ENCODE measurements at places on chromosomes 11 and 22. TPM values are rescaled to one million over a fixed set of nuclear protein-coding genes. Genes with fewer than 3 reads are reported as not detected.

CD3G gene
- total RNA-seq = 26.9 TPM

CEND1 gene
- not detected for total RNA-seq

CARD16 gene
- 113 TPM for total RNA-seq

C1QTNF5 gene
- 55.0 TPM for total RNA-seq

TSSK2 gene
- total RNA-seq = not detected

DNA sequence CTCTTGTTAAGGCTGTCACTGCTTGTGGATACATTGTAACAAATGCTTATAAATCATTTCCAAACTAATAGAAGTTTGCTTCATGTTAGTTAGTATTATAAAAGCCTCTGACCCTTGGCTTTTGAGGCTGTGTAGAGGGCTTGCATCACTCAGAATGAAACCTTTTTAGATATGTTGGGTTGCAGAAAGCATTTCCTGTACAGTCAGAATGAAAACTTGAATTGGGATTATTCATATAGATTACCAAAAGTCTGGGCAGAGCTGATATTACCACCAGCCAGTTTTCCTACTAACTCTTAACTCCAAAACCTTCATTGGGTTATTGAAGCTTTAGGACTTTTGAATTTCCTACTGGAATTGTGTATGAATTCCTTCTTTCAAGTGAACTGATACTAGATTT is 12.0 kb downstream of the KMT2A start:
- no peak for DNase-seq

GRCh38 chr11:6025056-6025455 is 5.5 kb downstream of the OR56A1 start:
- DNase-seq = no peak

DNA sequence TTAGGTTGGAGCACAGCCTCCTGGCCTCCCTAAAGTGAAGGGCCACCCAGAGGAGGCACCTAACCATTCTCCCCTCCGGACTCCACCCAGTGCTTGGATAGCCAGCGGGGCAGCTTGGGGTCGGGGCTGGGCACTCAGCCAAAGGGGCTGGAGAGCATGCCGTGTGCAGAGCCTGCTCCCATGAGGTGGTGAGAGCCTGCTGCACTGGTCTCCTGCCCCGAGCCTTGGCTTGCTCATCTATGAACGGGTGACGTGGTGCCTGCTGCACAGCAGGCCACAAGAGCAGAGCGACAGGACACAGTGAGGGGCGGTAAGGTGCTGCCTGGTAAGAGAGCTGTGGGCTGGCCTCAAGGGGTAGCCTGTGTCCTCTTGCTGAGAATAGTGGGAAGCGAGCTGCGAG is 14.0 kb upstream of the CCDC188 start:
- no peak for DNase-seq

DNA sequence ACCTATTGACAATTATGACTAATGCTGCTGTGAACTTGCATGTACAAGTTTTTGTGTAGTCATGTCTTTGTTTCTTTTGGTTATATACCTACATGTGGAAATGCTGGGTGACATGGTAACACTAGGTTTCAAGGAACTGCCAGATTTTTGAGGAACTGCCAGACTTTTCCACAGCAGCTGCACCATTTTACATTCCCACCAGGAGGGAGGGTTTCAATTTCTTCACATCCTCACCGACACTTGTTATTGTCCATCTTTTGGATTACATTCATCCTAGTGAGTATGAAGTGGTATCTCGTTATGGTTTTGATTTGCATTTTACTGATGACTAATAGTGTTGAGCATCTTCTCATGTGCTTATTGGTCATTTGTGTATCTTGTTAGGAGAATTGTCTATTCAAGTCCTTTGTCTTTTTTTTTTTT is 13.3 kb downstream of the CLDN5 start:
- no peak for DNase-seq

DNA sequence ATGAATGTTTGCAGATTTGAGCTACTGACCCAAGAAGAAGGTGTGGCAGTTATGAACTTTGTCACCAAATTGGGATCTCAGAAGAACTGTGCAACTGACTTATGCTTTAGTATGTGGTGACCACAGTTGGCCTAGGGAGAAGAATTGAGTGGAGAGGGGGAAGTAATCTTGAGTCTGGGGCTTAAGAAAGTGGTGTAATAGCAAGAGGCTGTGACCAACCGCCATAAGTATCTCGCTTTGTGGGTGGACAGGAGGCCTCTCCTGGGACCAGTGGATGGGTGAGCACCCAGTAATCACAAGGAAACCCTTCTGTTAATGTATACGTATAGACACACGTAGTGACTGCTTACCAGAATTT is 12.7 kb upstream of the IL10RA start:
- DNase-seq = no peak

- peak; percentile 74 for DNase-seq
Observed at GRCh38 chr11:1053121-1053901, 16.8 kb upstream of the MUC6 start.

GRCh38 chr11:30131535-30131934 is 99.3 kb upstream of the FSHB start:
- DNase-seq = no peak

DNA sequence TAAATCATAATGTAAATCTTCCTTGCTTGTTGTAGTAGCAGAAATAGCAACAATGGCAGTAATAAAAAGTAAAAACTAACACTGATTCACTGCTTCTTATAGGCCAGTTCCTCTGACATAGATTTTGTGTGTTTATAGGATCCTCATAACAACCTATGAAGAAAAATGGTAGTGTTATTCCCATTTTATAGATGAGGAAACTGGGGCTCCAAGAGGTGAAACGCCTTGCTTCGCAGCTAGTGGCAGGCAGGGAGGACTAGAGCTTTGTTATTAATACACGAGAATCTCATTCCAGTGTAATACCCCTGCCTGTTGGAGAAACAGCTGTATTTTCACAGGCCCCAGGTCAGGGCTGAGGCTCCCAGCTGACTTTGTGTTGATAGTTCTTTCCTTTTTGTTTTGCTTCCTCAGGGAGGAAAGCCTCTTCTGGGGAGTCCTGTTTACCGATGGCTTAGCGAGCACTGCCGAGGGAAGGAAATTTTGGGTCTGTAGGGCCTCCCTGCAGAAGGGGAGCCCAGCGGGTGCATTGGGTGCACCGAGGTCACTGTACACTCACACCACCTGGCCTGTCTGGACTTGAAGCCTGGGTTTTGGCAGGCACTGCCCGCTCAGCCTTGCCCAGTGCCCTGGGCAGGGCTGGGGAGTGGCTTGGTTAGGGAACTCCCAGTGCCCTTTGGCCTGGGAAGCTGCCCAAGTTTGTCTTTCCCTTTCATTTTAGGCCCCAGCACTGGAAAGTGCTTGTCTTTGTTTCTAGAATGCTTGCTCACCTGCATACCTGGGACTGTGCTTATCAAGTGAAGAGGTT is 13.5 kb downstream of the KIAA1671 start:
- DNase-seq = no peak

GRCh38 chr22:42863349-42863961 is 6.4 kb upstream of the ARFGAP3 start:
- no peak for DNase-seq

DNA sequence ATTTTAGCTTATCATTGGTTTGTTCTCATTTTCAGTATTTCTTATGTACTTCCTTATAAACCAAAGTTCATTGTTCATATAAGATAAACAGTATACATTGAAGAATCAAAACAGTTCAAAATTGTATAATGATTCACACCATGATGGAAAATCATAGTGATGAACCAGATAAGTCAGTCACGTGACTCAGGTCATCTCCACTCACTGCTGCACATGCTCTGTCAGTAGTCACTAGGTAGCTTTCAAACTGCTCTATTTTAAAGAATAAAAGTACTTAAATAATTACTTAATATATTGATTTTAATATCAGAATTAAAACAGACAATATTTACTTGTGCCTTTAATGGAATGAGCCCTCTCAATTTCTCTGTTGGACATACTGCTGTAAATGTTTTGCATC is 37.5 kb downstream of the PDHX start:
- DNase-seq = no peak

DNA sequence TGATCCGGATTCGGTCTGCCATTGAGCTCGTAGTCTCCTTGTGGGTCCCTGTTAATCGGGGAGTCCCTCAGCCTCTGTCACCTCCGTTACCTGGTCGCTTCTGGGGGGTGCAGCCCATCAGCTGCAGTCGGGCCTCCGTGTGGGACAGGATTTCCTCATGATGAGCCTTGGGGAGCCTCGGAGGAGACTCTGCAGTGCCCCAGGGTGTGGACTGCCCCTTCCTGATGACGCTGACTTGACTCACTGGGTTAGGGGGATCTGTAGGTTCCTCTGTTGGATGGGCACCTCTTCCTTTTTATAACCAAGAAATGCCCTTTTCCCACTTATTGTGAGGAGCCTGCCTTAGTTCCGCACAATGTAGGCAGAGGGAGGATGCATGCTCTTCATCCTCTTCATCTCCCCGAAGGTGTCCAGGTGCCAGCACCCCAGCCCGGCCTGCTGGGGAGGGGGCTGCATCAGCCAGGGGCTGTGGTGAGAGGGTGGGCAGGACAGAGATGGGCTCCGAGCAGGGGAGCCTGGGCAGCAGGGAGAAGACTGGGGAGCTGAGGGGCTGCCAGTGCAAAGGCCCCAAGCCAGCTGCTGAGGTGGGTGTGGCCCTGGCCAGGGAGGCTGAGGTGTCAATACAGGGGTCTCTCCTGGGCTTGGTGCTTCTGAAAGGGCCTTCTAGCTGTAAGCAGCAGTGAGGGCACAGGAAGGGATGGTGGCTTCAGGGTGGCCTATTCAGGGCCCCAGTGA is 13.5 kb upstream of the TTLL8 start:
- no peak for DNase-seq

DNA sequence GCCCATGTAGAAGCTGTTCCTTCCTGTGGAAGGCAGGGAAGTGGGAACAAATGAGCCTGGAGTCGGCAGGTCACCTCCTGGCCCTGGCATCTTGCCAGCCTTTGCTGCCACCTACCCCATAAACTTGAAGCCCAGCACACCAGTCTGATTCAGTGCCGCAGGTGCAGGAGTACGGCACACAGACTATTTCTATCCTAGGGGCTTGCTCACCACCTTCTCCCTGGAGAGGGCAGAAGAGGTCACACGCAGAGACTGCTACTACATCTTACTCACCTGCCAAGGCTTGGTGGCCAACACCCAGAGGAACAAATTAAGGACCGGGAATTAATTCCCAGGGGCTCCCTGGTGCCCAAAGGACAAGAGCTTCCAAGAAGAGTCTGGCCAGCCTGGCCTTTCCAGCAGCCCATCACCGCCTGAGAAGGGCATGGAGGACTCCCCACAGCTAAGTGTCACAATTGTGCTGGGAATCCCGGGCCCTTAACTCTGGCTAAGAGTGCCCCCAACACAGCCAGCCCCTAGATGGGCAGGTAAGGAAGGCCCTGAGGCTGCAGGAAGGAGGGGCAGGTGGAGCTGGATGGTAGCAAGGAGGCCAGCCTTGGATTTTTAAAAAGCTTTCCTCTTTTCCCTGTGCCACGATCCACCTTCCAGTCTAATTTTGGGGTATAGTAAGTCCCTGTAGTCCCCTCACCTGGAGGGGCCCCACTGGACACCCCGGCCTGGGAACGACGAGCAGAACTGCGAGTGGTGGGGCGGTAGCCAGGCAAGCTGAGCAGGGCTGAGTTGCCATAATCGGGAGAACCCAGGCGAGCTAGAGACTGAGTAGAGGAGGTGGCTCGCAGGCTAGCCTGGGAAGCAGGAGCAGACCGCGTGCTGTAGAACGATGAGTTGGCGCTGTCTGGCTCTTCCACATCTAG is 6.9 kb downstream of the IL18BP start:
- no peak for DNase-seq

- DNase-seq = no peak
Observed at GRCh38 chr11:106681435-106681834, 336.8 kb downstream of the GUCY1A2 start.

GRCh38 chr11:105644839-105645573 is 35.1 kb downstream of the GRIA4 start:
- no peak for DNase-seq

DNA sequence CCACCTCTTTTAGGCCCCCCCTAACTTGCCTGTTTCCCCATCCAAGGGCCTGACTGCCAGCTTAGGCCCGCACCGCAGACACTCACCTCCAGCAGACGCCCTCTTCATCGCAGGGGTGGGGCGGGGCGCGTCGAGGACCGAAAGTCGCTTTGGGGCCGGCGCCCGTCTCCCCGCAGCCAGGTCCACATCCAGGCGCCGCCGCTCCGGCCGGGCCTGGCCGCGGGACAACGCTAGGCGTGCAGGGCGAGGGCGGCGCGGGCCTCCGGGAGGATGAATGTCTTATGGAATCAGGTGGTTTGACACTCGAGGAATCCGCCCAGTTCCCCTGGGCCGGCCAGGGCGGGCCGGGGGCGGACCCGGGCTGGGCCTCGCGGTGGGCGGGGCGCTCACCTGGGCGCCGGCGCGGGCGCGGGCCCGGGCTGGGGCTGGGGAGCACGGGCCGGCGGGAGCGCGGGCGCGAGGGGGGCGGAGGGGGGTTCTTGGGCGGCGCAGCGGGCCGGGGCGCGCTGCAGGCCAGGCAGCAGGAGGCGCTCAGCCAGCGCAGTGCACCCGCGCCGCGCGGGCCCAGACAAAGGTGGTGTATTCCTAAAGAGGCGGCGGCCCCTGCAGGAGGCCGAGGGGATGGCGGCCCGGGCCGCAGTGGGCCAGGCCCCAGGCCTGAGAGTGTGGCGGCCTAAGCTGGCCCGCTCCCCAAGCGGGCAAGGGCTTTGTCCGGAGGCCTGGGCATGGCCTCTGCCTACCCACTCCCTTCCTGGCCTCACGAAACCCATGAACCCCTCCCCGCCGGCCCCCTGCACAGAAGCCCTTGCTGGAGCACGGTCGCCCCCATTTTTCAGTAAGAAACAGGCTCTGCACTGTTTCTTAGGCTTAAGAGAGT is 177.6 kb downstream of the IGLL1 start:
- peak; percentile 88 for DNase-seq

DNA sequence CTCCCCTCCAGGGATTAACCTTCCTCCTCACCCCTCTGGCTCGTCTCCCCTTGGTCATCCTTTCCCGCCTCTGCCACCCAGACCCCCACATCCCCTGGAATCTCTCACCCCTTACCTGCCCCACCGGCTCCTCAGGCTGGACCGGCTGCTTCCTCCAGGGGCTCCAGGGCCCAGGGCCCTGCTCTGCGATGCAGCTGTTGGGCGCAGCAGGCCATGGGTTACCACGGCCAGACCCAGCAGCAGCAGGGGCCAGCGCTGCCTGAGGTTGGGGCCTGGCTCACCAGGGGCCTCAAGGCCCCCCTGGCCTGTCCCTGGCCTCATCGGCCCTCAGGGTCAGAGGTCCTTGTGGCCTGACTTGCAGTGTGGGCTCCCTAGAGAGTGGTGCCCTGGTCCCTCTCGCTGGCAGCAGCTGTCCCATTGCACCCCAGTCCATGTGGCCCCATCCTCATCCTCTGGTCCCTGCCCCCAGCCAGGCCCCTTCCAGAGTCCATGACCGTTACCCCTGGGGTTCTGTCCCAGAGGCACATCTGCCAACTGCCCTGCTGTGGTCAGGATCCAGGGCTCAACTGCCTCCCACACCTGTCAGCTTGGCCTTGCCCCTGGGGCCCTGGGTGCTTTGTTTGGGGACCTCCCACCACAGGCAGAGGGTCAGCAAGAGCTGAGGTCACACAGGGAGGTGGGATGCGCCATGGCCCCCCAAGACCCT is at the start of gene IGLL1:
TSS of gene IGLL1 (minus strand) at position 421 of the 706 bp plus-strand sequence. CDS start at position 321, 100 bp downstream.
- no peak for DNase-seq

DNA sequence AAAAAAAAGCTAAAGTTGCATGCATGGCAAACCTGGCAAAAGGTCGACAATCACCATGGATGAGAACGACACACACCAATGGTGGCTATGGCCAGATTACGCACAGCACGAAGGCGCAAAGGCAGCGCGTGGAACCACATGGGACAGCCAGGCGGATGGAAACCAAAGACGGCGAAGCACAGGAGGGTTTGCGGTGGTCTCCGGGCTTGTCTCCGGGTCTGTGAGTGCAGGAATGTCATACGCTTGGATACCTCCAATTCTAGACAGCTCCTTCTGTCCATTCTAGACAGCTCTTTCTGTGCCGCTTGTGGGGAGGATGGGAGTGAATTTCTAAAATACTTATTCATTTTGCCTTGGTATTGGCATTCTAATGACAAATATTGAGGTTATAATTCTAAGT is 685.4 kb downstream of the BRD1 start:
- peak; percentile 41 for DNase-seq
